ENCODE measurements at places on chromosomes 12 and 14.

DNA sequence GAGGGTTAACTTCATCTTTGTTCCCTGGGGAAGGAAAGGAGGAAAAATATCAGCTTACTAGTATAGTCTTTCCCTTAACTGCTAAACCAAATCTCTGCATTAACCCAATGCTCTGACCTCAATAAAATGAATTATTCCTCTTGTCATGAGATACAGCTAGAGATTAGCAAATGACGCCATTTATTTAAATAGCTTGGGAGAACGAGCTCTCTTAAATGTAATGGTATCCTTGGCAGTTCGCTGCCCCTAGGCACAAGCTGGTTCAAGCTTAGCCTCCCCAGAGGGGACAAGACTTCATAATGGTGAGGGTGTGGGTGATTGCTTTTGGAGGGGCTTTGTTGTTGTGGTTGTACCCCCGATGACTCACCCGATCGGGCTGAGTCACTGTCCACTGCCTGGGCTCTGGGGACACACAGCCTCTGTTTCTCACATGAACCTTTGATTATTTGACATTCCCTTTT, 19.6 kb downstream of the FNTB start:
- no peak for DNase-seq

DNA sequence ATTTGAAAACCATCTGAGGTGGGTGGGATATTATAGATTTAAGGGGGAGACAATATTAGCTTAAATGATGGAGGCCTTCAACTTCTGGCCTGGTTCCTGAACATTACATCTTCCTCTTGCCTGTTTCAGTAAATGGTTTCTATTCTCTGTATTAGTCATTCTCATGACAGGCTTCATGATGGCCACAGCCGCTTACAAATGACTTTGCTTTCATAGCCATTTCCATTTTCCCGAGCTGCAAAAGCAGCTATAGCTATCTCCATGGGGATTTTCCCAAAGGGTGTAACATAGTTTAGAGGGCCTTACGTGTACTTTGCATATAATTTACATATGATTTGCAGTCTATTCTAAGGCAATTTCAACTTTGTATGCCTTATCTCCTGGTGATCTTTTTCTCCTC, 121.8 kb downstream of the NRXN3 start:
- DNase-seq, result no peak

DNA sequence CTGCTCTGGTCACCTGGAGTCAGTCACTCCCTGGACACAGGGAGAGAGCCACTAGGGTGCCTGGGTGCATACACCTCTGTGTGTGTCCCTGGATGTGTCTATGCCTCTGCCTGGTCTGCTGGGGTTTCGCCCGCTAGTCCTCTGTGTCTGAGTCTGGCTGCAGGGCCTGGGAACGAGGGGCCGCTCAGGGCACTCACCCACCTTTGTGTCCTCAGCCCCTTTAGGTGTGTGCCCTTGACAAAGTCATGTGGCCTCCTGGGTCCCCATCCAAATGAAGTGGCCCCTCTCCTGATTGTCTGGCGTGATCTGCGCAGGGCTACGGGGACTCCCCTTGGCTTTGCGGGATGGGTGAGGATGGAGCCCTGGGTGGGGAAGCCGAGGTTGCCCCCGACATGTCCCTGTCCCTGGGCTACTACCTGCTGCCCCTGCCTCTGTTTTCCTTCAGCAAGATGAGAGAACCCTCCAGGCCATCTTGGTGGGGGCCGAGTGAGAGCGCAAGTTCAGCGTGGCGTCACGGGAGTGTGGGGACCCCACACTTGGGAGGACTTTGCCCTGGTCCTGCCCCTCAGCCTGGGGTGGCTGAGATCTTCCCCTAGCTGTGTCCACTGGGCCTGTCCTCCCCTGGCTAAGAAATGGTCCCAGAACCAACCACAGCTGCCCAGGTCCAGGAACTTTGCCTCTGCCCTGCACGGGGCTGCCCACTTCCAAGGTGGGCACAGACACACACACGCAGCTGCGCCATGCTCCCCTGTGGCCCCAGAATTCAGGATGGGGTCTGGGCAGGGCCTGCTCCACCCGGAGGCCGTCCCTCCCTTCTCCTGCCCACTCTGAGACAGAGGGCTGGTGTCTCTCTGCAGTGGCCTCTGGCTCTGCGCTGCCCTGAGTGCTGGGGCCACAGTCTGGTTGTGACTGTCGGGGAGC, 2.7 kb upstream of the AHNAK2 start:
- DNase-seq, result no peak

- DNase-seq, result no peak
Measured at GRCh38 chr14:32588448-32589320, 259.6 kb downstream of the AKAP6 start.

- no peak for DNase-seq
Measured at GRCh38 chr12:16913832-16914490, 308.0 kb upstream of the LMO3 start.

- no peak for DNase-seq
Measured at GRCh38 chr12:101563212-101563611, 31.6 kb upstream of the MYBPC1 start.

- no peak for DNase-seq
Measured at GRCh38 chr12:75713434-75713833, 202.0 kb upstream of the KRR1 start.

DNA sequence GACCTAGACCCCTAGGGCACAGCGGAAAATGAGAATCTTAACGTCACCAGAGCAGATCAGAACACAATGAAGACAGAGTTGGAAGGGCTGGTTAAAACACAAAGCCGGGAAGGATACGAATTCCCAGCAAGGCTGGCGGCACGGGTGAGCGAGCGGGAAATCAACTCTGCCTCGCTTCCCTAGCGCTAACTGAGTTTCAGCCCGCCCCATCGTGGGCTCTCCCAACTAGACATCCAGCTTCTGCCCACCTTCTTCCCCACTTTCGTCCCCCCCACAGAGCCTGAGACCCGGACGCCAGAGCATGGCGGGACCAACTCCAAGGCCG, 377 bp downstream of the CCNT1 start:
- DNase-seq, result no peak

DNA sequence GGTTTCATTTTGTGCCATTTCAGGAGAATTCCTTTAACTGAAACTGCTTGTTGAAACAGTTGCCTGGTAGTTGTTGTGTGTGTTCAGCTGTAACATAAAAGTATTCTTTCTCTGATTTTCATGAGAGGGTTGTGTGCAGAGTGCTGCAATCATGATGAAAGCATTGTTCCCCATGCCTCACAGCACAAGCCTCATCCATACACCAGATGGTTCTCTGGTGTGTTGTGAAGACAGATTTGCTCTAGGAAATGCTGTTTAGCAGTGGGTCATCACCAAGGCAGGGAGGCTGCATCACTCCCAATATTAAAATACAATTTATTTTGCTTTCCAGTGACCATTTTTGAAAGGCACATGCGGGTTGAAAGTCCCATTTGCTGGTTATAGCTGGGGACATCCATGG, 404.4 kb downstream of the AACS start:
- no peak for DNase-seq

DNA sequence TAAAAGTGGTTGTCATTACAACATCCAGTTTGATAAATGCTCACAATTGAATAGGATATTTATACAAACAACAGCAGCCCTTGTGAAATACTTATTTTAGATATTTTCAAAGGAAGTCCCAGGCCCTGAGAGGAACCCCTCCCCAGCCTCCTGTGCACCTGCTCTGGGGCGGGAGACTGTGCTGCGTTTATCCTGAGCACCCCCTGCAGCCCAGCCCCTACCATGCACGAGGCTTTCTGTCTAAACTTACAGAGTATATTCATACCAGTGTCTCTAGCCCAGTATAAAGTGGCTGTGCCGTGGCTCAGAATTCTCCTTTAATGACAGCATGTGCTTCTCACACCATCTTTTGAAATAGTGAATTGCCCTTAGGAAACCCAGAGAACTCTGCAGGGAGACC, 1084.3 kb downstream of the TMEM121 start:
- DNase-seq, result no peak

Measured in stimulated activated CD4-positive, alpha-beta T cell treated with anti-CD3 and anti-CD28 coated beads, Interleukin-15, amount 100 ng/mL, for 48 hours (primary cell).